ENCODE measurements at places on chromosomes 16 and 17. TPM values are rescaled to one million over a fixed set of nuclear protein-coding genes. Genes with fewer than 3 reads are reported as not detected.

CCL15 gene
- total RNA-seq = not detected

- no peak for DNase-seq
These were observed 378.7 kb upstream of the ZFHX3 start for GRCh38 chr16:73426433-73427160.

DNA sequence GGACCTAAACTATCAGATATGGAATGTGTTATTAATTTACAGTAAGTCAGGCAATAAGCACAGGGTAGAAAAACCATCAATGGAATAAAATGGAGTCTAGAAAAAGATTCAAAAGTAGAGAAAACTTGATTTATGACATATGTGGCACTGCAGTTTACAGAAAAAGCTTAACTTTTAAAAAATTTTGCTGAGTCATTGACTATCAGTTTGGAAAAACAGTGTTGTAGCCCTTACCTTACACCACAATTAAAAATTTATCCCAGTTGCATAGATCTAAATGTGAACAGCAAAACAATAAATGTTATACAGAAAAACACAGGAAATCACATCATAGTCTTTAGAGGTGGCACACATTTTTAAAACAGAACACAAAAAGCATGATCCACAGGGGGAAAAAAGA lies 108.5 kb downstream of the USP22 start:
- DNase-seq = no peak

DNA sequence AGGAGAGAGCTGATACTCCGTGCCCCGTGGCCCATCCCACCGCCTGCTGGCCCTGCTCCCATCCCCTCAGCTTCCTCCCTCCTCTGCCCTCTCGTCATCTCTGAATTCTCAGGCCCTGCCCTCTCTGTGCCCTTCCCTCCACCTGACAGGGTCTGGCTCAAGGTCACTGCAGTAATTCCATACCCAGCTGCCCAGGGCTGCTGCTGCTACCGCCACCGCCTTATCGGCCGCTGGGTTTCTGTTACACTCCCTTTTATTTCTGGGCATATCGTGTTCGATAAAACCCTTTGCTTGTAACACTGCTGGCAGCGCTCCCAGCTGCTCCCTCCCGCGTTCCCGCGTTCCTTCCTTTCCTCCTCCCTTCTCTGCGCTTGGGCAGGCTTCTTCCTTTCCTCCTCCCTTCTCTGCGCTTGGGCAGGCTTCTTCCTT lies 1.2 kb downstream of the EPN3 start:
- no peak for DNase-seq

DNA sequence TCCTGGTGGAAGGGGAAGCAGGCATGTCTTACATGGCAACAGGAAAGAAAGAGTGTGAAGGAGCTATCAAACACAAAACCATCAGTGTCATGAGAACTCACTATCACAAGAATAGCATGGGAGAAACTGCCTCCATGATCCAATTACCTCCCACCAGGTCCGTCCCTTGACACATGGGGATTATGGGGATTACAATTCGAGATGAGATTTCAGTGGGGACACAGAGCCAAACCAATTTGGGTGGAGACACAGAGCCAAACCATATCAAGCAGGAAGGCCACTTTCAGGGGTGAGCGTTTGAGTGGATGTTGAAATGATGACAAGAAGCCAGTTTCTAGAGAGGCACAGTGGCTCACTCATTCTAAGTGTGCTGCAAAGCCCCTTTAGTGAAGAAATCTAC lies 143.8 kb downstream of the CPPED1 start:
- no peak for DNase-seq

GRCh38 chr17:40980596-40980995 lies 3.5 kb downstream of the KRT40 start:
- DNase-seq = peak; percentile 82

- peak; percentile 86 for DNase-seq
These were observed 33.9 kb downstream of the DCUN1D3 start for GRCh38 chr16:20866145-20866772.
